ENCODE measurements at places on chromosomes 13 and 19.

DNA sequence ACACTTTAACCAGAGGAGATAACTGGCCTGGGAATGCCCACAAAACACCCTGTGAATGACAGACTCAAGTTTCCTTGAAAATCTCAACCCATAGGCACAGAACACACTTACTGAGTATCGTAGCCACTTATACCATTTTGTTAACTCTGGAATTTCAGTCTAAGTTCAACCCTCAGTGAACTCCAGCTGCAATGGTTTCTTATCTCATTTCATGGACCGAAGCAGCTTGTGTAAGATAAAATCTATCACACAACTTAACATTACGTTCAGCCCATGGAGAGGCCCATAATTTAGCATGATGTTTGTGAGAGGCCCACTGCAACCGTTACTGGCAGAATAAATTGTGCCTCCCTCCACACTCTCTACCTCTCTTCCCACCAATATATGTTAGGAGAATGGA is 323.0 kb downstream of the DNAJC15 start:
- no peak for DNase-seq

- DNase-seq = no peak
These were observed 24.3 kb downstream of the CEBPA start for GRCh38 chr19:33278023-33278402.

DNA sequence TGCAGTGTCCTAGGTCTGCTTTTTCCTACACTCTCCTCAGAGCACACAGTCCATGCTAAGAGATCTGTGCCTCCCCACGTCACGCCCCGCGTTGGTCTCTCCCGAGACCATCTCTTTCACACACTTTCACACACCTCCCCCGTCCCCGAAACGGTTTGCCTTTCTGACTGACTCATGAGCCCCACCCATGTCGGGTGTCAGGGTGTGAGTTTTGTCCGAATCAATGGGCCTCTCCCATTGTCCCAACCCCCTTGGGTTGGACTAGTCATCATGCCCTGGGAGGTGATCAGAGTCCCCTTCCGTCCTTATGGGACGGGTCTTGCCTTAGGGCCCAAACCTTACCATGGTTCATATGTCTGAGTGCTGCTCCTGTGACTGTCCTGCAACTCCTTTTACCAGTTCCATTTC is 214.0 kb upstream of the HTR2A start:
- DNase-seq = no peak

GRCh38 chr19:51600940-51601580 is 29.1 kb downstream of the SIGLEC5 start:
- DNase-seq = no peak

DNA sequence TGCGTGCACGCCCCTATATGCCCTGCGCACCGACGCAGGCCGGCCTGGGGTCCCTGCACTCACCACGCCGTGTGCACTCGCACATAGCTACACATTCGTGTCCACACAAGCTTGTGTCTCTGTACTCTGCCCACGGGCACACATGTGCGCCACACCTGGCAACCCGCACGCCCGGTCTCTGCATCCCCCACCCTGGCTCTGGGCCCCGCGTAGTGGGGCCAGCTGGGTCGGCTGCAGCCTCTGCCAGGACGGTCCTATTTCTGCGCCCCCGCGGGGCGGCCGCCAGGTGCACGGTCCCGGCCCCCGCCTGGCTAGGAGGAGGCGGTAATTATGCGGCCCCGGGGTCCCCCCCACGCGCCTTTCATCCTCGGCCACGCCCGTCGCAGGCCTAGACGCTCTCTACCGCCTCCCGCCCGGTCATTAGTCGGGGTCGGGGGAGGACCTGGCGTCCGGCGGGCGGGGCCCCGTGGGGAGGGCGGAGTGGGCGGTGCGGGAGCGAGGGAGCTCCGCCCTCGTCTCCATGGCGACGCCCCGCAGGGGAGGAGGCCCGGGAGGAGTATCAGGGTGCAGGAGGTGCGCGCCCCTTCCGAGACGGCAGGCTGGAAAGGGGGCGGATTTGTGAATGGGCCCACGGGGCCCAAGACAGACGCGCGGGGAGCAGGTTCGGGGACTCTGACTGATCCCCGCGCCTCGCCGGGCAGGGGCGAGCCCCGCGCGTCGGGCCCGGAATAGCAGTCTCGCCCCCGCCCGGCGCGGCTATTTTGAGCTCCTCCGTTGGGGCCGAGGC is 2.8 kb upstream of the CIRBP start:
- DNase-seq = peak; percentile 75

DNA sequence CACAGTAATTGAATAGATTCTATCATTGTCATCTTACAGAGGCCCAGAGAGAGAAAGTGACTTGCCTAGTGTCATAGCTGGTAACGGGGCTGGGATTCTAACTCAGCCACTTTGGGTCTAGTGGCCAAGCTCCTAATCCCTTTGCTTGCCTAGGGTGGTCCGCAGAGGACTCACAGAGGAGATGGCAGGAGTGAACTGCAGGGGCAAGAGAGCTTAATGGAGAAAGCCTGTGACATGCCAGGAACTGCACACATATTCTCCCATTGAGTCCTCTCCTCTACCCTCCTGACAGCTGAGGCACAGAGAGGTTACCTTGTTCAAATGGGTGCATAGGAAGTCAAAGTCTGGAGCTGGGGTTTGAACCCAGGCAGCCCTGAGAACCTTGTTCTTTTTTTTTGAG is 2.7 kb downstream of the LSR start:
- DNase-seq = no peak

DNA sequence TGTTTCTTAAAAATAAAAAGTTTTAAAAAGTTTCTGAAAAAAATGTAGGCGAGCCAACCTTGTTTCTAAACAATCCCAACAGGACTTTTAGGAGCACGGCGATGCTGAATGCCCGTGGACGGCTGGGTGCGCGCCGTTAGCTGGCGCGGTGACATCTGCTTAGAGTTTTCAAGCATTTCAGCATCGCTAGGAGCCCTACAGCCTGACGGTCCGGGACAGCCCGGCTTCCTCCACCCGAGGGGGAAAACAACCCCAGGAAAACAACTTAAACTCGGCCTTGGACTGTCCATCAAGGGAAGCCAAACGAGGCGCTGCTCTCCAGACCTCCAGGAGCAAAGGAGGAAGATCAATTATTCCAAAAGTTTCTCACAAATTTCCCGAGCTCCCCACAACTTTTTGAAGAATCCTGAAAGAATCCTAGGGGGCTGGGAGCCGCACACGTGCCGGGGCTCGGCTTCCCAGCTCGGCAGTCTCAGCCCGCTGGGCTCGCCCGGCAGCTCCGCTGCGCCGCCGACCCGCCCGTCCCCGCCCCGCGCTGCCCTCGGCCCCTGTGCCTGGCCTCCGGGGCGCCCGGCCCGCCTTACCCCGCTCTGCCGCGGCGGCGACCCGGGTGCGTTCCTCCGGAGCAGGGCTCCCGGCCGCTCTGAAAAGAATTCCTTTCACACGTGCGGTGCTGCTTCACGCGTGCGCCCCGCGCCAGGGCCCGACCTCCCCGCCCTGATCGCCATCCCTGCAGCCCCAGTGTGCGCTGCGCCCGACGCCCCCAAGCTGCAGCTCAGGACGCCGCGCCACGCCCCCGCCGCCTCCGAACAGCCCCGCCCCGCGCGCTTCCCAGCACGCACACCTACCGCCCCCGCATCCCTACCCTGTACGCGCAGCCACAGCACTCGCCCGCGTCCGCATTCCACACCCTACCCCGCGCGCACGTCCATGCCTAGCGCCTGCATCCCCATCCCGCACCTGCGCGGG is at the start of gene GJA3:
TSS of gene GJA3 (minus strand) at position 747 of the 969 bp plus-strand sequence. CDS start 17,764 bp downstream, outside the sequence.
- DNase-seq = peak; percentile 63

DNA sequence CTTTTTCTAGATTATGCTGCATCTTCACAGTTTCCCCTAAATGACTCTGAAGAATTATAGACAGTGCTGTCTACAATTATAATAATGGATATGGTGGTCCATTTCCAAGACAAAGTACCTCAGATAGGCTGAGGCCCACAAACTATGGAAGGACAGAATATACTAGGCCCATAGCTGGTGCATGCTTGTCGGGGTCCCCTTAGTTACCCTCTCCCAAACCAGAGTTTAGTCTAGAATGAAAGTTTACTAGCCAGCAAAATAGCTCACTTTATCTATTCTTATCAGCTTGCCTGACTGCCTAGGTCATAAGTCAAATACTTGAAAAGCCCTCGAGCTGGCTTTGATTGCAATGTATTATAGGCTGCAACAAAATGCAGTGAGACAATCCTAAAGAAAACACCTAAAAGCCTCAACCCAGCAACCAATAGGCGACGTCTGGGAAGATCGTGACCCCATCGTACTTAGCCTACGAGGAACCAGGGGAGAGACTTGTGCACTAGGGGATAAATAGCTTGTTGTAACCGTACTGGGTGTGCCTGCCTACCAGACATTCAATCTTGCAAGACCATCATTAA is 785 bp upstream of the IGFL2 start:
- no peak for DNase-seq

GRCh38 chr13:27269114-27269665 is 1.4 kb upstream of the RASL11A start:
- DNase-seq = no peak

DNA sequence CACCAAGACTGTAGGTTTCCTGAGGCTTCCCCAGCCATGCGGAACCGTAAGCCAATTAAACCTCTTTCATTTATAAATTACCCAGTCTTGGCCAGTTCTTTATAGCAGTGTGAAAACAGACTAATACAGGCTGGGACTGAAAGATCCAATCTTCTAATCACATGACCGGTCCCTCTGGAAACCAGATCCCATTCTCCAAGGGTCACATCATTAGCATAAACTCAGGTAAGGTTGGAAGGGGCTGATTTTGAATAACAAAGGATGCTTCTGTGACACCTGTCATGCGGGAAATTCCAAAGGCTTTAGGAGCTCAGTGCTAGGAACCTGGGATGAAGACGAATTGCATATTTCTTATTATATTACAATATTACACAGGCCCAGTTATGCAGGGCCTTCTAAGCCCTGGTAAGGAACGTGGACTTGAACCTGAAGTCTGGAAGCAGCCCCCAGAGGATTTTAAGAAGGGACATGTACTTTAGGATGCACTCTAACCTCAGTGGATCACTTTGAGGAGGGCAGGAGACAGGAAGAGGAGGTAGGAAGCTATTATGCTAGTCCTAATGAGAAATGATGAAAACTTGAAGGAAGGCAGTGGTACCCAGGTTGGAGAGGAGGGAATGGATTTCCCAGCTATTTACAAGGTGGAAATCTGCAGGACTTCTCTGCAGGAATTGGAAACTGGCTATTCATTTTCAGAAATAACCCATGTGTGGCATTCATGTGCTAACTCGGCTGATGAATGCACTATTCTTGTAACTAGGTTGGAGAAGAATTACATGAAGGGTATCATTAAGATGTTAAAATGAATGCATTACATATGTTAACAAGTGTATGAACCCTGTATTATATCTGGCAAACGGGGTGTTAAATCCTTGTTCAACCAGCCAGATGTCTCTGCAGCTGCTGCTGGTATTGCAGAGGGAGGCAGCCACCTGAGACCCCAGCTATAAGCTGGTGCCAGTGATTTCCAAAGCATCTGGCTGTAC is 19.3 kb downstream of the TNFSF11 start:
- no peak for DNase-seq

GRCh38 chr13:42396901-42397655 is 125.1 kb downstream of the AKAP11 start:
- DNase-seq = no peak

DNA sequence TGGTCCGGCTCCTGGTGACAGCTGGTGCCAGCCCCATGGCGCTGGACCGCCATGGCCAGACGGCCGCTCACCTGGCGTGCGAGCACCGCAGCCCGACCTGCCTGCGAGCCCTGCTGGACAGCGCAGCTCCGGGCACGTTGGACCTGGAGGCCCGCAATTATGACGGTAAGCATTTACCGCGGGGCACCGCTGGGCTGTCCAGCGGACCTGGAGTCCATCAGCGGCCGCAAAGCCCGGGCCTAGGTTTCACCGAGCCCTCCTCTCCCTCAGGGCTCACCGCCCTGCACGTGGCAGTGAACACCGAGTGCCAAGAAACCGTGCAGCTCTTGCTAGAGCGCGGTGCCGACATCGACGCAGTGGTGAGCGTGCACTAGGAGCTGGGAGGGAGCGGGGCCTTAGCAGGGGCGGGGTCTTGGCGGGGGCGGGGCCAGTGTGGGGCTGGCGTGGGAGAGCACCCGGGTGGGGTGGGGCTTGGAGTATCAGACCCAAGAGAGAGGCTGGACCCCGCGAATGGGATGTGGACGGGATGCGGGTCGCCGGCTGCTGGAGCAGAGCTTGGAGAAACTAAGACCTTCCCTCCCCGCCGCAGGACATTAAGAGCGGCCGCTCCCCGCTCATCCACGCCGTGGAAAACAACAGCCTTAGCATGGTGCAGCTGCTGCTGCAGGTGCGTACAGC is 8.7 kb downstream of the BCL3 start:
- DNase-seq = no peak

DNA sequence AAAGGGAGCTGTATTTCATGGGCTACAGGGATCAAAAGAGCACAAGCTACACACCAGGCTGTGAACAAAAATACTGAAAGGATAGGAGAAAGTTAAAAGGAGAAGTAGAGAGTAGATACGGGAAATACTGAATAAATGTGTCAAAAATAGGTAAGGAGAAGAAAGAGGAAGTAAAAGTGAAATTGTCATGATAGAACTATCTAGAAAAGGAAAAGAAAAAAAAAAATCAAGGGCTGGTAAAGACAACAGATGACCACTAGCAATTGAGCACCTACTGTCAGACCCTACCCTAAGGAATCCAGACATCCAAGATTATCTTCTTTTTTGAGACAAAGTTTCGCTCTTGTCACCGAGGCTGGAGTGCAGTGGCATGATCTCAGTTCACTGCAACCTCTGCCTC is 4.8 kb downstream of the RUBCNL start:
- no peak for DNase-seq

GRCh38 chr13:69094485-69094884 is 1013.1 kb upstream of the ATXN8OS start:
- DNase-seq = no peak

DNA sequence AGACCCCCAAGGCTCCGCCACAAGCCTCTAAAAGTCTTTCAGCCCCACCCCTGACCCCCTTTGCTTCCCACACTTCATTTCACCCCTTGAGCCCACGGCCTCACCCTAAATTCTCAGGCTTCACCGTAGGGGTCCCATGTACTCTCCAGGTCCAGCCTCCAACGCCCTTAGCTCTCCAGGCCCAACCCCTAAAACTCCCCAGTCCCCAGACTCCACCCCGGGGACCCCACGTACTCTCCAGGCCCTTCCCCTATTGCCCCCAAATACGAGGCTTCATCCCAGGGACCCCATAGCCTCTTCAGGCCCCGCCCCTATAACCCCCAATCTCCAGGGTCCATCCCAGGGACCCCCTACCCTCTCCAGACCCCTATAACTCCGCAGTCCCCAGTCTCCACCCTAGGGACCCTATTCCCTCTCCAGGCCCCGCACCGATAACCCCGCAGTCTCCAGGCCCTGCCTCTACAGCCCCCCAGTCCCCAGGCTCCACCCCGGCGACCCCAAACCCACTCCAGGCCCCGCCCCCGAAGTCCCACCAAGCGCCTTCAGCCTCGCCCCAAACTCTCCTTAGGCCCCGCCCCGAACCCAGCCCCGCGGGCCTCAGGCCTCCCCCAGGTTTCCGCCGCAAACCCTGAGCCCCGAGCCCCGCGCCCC is 619 bp downstream of the MED16 start:
- DNase-seq = no peak

GRCh38 chr13:25971459-25972145 is 80.2 kb downstream of the SHISA2 start:
- no peak for DNase-seq

DNA sequence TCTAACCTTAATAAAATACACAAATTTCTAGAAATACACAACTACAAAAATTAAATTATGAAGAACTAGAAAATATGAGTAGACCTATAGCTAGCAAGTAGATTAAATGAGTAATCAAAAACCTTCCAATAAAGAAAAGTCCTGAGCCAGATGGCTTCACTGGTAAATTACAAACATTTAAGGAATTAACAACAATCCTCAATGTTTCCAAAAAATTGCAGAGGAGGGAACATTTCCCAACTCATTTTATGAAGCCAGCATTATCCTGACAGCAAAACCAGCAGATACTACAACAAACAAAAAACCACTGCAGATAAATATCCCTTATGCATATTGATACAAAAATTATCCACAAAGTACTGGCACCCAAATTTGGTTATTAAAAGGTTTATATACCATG is 230.9 kb downstream of the COG6 start:
- no peak for DNase-seq
